ENCODE measurements at places on chromosomes 4 and X.
A peak's percentile ranks its signal among the peaks of the same experiment; 100 is the strongest.

DNA sequence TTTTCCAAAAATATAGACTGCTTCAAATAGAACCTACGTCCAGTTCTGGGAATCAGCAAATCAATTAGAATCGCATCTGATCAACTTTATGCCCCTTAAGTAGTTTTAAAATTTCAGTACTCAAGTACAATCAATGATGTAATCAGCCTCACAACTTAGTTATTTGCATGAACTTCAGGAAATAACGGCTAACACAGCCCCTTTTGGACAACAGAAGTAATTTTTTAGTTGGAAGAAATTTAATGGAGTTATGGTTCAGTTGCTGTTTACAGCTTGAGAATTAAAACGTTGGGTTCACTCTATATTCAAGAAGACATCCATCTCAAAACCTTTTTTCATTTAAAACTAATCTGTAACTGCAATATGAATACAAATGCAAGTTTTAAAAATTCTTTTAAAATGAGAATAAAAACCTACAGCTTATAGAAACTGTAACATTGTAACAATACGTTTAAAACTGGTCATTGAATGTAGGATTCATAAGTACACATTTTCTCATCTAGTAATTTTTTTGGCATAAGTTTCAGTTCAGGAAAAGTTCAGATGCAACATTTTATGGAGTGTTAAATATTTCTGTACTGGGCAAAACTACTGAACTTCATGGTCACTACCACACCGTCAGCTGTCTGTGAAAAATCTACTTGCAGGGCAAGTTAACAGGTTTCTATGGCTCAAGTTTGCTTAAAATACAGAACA, 956 bp downstream of the TAPT1 start:
- no peak for DNase-seq

DNA sequence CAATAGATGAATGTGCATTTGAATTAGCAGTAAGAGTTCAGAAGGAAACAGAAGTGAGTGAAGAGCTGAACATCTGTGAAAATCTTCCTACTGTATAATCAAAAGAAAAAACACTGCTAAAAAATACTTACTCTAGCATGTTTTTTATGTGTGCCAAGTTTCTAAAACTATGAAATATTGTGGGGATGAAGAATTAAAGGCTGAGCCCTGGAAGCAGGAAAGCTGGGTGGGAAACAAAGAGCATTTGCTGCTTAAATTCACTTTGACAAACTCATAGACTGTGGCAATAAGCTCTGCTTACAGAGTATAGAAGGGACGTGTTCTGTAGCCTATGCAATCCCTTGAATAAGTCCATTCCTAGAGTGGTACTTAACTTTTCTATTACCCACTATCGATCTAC, 261.7 kb downstream of the ANKRD50 start:
- no peak for DNase-seq

DNA sequence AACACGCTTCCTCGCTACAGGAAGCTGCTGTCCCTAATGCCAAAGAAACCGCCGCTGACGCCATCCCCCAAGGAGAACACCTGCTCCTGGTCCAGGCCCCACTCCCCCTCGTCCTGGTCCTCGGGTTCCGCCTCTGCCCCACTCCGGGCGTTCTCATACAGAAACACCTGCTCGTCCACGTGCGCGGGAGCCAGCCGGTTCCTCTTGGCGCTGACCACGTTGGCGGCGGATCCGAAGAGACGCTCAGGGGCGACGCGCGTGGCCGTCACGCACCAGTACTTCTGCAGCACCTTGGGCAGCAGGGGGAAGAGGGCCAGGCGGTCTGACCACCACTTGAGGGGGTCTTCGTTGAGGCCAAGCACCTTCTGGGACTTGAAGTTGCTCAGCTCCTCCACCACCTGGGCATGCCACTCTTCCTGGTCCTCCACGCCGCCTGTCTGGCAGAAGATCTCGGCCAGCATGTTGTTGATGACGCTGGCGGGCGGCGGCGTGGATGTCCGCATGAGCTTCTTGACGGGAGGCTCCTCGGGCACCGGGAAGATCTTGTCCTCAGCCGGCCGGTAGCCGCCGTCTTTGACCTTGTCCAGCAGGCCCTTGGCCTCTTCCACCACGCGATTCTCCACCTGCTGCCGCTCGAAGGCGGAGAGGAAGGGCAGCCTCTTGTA, 12.0 kb downstream of the DHRSX start:
- no peak for DNase-seq

GRCh38 chrX:103441878-103442535, 65.7 kb downstream of the BEX3 start:
- no peak for DNase-seq

DNA sequence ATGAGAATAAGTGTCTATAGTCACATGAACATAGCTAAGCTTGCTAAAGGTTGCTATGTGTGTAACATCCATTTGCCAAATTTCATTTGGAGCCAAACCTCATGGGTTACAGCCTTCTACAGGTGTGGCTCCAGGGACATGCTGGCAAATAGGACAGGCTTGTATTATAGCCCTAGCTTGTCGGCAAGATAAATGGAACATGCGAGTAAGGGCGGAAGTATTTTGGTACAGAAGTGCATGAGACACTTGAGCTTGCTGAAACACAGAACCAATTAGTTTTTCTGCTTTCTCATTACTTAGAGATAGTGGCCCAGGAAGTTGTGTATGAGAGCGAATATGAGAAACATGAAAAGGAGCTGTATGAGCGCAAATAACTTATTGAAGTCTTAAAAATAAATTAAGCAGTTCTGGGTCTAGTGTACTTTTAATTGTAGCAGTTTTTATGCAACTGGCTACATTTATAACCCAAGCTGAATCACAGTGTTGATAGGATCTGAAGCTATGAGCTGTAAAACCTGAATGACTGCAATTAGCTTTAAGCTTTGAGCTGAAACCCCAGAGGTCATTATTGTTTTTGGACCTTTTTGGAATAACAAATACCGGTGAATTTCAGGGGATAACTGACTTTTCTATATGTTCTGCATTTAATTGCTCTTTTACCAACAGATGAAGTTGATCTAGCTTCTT, 64.6 kb downstream of the KDM5C start:
- DNase-seq = no peak

- DNase-seq = no peak
Measured at GRCh38 chr4:163404580-163404979, 60.9 kb downstream of the NPY5R start.

DNA sequence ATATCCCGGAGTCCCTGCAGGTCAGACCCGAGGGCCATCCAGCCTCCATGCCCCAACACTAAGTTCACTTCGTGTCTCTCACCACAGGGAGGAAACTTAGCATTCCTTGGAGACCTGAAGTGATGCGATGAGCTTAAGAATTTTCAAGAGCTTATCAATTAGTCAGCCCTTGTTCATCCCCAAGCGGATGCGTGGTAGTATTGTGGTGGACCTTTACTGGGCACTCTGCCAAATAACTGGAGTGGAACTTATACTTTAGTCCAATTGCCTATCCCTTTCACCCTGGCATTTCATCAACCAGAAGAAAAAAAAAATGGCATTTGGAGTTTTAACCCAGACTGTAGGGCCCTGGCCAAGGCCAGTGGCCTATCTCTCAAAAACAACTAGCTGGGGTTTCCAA, 137.1 kb downstream of the RELL1 start:
- DNase-seq = no peak

GRCh38 chr4:126772662-126773061, 860.1 kb upstream of the INTU start:
- no peak for DNase-seq

DNA sequence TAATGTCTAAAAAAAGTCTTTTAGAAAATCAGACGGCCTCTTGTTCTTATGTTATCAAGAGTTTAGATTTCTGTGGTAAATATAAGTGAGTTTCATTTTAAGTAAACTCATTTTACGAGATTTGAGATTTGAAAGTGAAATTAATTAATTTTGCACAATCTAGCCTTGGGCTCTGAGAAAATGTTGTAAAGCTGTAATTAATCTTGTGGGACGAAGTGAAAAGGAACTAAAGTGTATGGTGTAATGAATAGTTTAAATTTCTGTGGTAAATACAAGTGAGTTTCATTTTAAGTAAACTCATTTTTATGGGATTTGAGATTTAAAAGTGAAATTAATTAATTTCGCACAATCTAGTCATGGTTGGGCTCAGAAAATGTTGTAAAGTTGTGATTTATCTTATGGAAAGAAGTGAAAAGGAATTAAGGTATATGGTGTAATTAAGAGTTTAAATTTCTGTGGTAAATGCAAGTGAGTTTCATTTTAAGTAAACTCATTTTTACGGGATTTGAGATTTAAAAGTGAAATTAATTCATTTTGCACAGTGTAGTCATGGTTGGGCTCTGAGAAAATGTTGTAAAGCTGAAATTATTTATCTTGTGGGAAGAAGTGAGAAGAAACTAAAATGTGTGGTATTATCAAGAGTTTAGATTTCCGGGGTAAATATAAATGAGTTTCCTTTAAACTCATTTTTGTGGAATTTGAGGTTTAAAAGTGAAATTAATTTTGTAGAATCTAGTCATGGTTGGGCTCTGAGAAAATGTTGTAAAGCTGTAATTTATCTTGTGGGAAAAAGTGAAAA, 1.6 kb downstream of the SCML1 start:
- no peak for DNase-seq

- DNase-seq = no peak
Measured at GRCh38 chrX:3485727-3486126, 139.3 kb upstream of the MXRA5 start.

GRCh38 chr4:143054971-143055370, 129.7 kb upstream of the USP38 start:
- DNase-seq = no peak

GRCh38 chrX:115174548-115174947, 14.7 kb upstream of the RBMXL3 start:
- no peak for DNase-seq

GRCh38 chrX:125782184-125782583, 383.9 kb downstream of the DCAF12L2 start:
- no peak for DNase-seq

DNA sequence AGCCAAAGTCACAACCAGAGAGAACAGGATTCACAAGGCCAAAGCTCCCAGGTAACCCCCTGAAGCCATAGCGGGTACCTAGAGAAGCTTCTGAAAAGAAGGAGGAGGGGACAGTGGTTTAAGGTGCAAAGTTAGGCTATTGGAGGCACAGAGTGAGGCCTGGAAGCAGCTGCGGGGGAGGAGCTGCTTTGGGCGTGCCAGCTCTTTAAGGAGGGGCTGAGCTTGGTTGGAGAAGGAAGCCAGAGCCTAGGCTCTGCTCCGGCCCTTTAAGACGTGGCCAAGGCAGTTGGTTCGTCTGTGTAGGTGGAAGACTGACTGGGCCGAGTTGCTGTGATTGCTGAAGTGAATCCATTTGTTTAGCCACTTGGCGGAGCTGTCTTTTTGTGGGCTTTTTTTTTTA, 1.5 kb downstream of the KLF8 start:
- DNase-seq = peak; percentile 47

DNA sequence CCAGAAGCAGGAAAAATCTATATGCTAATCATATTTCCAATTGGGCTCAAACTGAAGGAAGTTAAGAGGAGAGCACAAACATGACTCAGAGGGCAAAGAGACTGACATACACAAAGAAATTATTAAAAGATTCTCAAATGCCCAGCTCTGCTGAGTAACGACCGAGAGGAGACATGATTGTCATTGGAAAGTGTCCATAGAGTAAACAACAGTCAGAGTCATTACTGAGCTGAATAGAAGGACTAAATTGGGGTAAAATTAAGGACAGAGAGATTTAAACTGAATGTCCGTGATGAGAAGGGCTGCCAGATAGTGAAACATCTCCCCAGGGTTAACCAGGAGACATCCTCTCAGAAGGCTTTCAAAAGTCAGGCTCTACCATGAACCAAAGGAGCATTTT, 111.2 kb upstream of the GALNT7 start:
- no peak for DNase-seq

DNA sequence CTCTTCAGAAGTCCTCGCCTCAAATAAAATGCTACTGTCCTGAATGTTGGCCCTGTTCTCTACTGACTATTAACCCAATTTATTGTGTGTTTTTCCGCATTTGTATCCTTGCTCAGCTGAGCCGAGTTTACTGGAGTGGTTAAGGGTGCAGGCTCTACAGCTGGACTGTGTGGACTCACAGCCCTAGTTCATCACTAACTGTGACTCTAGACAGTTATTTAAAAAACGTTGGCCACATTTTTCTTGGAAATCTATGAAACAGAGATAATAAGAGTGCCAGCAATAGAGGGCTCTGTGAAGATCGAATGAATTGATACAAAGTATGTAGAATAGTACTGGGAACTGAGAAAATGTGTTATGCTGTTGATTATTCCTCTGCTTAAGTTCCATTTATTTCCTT, 2.9 kb upstream of the GUF1 start:
- no peak for DNase-seq

DNA sequence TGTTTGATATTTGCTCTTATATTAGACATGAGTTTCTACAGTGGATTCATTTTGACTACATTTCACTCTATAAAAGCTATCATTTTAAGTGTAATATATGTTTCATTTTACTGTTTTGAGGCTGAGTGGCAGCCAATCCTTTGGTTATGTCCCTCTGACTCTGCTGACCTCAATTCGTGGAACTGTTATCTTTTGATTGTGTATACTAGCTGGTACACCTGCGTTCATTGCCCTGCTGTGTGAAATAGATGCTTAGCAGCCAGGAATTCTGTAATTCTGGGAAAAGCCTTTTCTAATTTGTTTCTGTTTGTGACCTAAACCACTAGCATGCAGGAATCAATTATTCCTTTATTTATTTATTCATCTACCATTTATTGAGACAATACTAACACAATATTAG, 269.4 kb upstream of the CT83 start:
- DNase-seq = no peak

DNA sequence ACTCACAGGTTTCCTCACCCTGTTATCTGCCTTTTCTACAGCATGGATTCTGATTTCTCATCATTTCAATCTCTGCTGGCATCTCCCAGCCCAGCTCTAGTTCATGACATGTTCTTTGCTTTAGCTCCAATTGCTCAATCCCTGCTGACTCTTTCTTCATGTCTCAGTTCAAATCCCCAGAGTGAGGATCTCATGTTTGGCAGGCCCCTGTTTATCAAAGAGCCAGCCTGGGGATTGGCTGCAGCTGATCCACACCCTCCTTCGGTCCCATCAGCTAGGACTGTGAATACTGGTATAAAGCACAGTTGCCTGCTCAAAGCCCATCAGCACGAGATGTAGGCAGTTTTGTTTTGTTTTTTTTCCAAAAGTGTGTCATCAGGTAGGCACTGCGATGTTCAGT, 14.4 kb upstream of the CC2D2A start:
- no peak for DNase-seq

GRCh38 chr4:120105472-120105871, 38.8 kb upstream of the MAD2L1 start:
- no peak for DNase-seq

GRCh38 chrX:4263030-4263803, 549.8 kb upstream of the PRKX start:
- DNase-seq = no peak

DNA sequence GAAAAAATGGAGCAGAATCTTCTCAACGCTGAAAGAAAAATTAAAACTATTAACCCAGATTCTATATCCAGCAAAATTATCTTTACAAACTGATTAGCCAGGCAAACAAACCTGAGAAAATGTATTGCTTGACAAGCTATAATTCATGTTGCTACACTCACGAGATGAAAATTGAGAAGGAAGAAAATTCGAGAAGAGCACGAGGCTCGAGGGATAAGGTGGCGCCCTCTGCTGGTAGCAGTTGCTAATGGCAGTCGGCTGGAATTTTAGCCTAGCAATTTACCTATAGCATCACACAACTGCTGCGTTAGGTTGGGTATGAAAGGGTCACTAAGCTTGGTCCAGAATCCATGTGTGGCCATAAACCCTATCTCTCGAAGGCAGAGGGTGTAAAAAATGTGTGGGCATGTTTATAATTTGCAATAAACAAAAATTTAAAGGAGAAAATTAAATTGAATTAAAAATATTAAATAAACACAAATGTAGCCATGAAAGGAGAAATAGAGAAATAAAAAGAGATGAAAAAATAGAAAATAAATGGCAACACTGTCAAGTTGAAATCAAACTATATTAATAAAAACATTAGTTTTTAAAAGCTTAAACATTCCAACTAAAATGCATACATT, 126.6 kb downstream of the PPP4R3C start:
- DNase-seq = peak; percentile 17

Measured in right hindlimb (tissue), 1 donor.